ENCODE measurements at places on chromosomes 11 and 22.

GRCh38 chr11:126527651-126528050, 172.2 kb downstream of the ST3GAL4 start:
- DNase-seq, result no peak

- no peak for DNase-seq
These were observed 4.0 kb downstream of the SULT4A1 start for GRCh38 chr22:43858156-43858895.

DNA sequence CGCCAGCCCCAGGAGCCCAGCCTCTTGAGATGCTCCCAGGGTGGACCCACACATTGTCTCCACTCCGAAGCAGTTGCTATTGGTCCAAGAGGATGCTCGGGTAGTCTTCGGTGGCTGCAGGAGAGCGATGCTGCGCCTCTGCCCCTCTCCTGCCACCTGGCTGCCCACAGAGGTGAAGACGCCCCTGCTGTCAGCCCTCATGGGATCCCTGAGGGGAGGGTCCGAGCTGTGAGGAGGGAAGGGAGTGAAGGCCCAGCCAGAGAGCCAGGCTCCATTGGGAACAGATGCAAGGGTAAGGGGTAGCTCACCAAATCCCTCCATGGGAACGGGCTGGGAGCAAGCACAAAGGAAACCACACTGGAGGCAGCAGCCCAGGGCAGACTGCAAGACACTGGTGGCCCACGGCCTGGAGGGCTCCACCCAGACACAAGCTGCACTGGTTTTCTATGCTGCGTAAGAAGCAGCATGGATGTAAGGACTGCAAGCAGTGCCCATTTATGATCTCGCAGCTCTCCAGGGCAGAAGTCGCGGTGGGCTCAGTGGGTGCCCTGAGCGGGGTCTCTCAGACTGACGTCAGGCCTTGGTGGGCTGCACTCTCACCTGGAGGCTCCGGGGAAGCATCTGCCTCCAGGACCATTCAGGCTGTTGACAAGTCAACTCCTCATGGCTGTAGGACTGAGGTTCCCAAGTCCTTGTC, 15.7 kb downstream of the TSPAN32 start:
- DNase-seq, result no peak

DNA sequence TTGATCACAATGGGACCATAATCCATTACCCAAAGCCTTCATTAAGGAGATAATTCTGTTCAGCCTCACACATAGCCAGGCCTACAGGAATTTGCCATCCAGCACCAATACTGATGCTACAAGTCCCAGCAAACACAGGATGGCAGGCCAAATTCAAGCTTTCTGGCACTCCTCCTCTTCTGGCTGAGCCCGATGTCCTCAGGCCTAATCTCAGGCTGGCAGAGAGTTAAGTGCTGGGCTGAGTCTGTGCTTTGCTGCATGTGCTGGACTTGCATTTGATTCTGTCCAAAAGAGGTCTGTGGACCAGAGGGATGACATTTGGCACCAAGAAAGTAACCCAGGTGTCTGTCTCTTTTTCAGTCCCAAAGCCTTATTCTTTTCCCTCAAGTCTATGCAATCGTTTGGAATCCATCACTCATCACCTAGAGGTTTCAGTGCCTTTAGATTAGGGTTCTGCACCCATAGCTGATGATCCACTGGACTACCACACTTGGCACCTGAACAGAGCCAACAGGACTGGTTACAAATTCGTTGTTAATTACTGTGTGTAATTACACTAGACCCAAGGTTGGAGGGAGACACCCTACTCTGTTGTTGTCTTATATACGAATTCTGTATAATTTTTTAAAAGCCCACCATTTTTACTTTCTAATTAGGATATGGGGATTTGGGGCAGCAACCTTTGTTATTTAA, 19.4 kb upstream of the LIN7C start:
- no peak for DNase-seq

- DNase-seq, result no peak
These were observed 143.8 kb upstream of the NCAM1 start for GRCh38 chr11:112817376-112817775.

- no peak for DNase-seq
These were observed 877.6 kb upstream of the CHORDC1 start for GRCh38 chr11:91100427-91100826.

- DNase-seq, result no peak
These were observed 19.6 kb upstream of the MOGAT2 start for GRCh38 chr11:75697906-75698581.

DNA sequence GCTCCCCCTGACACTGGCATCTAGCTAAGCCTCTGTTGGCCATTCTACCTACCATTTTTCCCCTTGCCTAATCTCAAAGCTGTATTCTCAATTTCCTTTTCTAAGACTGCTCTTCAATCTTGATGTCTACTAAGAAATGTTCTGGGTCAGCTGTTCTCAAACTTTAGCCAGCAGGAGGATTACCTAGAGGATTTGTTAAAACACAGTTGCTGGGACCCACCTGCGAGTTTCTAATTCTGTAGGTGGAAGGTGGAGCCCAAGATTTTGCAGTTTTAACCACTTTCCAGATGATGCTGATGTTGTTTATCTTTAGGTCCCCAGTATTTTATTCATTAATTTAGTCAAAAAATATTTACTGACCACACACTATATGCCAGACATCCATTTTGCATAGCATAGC, 9.3 kb upstream of the ARHGAP42 start:
- no peak for DNase-seq

- DNase-seq, result no peak
These were observed 42.6 kb upstream of the VPREB1 start for GRCh38 chr22:22201930-22202343.

GRCh38 chr11:92601048-92601447, 368.4 kb upstream of the MTNR1B start:
- DNase-seq, result no peak

GRCh38 chr22:26535603-26535908, 23.3 kb upstream of the TFIP11 start:
- DNase-seq, result no peak

DNA sequence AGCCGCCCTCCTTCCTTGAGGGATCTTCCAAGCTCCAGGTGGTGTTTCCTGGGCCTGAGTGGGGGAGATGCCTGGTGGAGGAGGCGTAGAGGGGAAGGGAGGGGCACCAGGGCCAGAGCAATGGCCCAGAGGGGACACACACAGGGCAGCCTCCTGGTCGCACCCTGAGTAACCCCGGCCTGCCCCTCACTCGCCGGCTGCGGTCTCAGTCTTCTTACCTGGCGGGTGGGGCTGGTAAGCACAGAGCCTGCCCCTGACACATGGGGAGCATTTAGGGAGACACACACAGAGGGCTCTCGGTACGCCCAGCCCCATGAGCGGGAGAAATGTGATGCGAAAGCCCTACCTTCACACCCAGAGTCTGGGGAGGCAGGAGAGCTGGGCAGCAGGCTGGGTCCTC, 23.9 kb downstream of the IGF2 start:
- no peak for DNase-seq

- DNase-seq, result no peak
These were observed 272.5 kb downstream of the TBC1D22A start for GRCh38 chr22:47034905-47035419.

DNA sequence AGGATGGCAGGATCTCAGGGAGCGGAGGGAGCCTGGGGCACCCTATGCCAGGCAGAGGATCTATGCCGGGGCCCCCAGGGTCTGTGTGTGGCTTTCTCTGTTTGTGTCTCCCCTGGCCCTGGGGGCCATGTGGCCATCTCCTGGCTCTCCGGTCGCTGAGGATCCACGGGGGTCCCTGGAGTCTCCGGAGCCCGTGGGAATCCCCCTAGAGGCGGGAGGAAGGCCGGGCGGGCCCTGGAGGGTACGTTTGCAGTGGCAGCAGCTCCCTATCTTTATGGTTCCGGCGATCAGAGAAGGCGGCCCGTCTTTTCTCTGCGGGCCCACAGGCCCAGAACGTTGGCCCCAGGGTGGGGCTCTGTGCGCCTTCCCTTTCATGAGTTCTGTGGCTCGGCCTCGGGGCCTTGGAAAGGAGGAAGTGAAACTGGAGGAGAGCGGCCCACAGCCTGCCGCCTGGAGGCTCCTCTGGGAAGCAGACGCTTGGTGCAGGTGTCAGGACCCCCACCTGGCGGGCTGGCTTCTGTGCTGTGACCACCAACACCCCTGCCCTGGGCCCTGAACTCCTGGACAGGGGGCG, 82.1 kb downstream of the KCNQ1 start:
- DNase-seq, result no peak

GRCh38 chr22:33354928-33355327, 296.7 kb upstream of the SYN3 start:
- DNase-seq, result no peak

DNA sequence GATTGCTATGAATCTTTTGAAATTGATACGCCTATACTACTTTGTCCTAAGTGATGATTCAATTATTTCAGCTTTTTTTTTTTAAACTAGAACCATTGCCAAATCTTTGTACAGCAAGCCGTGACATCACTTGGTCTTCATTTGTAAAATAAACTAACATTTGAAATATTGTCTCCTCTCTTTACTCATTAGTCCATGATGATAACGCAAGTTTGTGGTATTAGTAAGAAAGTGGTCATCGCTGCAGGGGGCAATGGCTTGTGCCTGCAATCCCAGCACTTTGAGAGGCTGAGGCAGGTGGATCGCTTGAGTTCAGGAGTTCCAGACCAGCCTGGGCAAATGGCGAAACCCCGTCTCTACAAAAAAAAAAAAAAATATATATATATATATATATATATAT, 12.9 kb upstream of the ARHGAP42 start:
- DNase-seq, result no peak

DNA sequence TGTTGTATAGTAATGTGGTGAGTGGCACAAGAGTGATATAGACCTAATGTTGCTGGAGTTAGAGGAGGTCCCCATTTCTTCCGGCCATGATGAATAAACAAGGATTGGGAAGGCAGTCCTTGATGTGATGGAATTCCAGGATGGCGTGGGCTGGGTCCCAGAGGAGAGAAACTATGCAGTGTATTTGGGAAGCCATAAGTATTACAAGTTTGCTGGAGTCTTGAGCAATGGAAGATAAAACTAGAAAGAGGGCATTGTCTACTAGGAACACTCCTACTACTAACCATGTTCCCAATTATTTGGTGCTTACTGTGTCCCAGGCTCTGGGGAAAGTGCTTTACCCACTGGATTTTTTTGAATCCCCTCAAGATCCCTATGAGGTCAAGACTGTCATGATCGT, 20.0 kb downstream of the LDLRAD3 start:
- no peak for DNase-seq

GRCh38 chr11:5701055-5701577, 11.5 kb downstream of the TRIM22 start:
- DNase-seq, result no peak

- no peak for DNase-seq
These were observed 179.2 kb upstream of the ZBED5 start for GRCh38 chr11:11036848-11037732.

DNA sequence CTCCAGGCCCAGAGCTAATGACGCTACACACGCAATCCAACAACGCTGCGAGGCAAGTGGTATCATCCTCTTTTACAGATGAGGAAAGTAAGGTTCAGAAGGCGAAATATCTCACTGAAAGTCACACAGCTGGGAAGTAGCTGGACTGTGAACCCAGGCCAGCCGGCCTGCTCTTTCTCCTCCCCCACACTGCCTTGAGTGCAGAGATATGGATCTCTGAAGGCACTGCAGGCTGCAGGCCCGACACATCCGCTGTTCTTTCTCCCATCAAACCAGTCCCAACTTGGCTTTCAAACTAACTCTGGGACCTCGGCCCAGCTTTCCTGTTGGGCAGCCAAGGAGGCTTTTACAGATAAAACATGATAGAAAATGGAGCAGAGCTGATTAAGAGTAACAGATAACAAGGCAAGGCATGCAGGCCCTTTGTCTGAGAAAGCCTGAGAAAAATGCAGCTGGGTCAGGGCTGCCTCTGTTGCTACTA, 64.0 kb upstream of the PTPRJ start:
- DNase-seq, result no peak

- no peak for DNase-seq
These were observed 26.8 kb downstream of the CLDN25 start for GRCh38 chr11:113806406-113806805.

DNA sequence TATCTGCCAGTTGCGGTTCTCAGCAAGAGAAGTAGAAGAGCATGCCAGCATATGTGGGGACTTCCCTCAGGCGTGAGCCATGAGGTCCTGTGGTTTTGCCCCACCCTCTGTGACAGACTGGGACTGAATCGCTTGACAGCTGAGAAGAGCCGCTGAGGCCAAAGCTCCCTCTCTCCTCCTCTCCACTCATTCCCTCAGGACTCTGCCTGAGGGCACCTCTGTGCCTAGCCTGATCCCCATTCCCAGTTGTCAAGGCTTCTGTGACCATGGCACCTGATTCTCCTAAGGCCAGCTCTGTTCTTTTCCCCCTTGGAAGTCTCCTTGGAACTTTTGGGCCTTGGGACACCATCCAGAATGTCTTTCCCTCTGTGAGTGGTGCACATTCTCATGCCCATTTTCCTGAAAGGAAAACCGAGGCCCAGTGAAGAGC, 27.0 kb downstream of the ART5 start:
- DNase-seq, result no peak

- DNase-seq, result no peak
These were observed 128.4 kb upstream of the RAG2 start for GRCh38 chr11:36726420-36726819.

- DNase-seq, result no peak
These were observed 189.9 kb downstream of the ARHGAP42 start for GRCh38 chr11:100876815-100877520.

DNA sequence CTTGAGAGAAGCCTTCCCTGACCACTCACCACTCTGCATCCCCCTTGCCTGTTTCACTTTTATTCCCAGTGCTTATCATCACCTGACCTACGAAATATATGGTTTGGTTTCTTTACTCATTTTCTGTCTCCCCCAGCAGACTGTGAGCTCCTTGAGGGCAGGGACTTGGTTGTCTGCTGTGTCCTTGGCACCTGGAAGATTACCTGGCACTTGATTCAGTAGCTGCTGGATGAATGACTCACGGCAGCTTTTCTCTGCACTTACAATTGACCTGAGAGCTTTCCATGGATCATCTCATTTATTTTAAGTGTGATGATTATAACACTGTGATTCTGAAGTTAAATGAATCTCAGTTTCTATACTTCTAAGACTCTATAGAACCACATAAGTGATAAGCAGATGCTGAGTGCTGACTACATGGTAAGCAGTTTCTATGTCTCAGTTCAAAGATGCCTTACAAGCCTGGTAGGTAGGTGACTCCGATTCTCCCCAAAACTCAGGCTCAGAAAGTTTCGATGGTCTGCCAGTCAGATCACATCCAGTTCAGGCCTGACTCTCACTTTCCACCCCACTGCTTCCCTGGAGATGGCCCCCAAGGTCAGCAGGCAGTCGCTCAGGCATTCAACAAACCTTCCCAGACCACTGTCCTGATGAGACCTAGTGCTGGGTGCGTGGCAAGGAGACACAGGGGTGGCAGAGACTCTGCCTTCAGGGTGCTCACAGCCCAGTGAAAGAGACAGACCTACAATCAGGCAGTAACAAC, 11.6 kb downstream of the IL2RB start:
- DNase-seq, result no peak
